Mesothelial cell of epicardium (in vitro differentiated cells): ENCODE measurements at places on chromosomes 3 and 15. TPM values are rescaled to one million over a fixed set of nuclear protein-coding genes. Genes with fewer than 3 reads are reported as not detected.
A peak's percentile ranks its signal among the peaks of the same experiment; 100 is the strongest.

DNA sequence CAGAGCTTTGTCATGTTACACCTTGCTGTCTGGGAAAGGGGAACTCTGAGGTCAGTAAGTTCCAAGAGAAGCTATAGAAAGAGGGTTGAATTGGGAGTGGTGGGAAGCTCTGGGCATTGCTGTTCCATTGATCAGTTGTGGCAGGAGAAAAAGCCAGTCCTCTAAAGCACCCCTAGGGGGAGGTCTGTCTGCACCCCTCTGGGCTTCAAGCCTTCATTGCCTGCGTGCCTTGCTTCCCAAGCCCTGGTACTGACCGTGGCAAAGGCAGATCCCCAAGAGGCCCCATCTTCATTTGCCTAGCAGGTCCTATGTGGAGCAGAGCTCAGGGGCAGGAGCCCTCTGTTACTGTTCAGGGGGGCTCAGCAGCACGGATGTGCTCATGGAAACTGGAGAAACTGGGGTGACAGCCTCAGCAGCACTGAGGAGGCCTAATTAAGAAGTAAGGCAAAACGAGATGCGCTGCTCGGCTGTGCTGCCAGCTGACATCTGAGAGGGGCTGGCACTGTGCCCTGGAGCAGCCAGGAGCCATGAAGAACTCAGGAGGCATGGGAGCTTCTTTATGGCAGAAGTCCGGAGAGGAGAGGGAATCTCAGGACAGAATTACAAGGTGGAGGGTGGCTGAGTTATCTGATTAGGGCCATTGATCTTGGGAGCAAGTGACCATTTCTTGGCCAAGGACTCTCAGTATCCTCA lies 270.9 kb downstream of the RPLP1 start:
- DNase-seq, result no peak
- no peaks in the 10 kb centered on the region for H3K36me3 ChIP-seq
- H3K27me3 ChIP-seq, result peaks cover 60% of the 10 kb centered on the region
- H3K27ac ChIP-seq, result no peak overlapping the region

The ZDHHC23 gene
- 4.2 to 5.1 TPM (median 4.7 TPM) in 3 replicates for total RNA-seq

DNA sequence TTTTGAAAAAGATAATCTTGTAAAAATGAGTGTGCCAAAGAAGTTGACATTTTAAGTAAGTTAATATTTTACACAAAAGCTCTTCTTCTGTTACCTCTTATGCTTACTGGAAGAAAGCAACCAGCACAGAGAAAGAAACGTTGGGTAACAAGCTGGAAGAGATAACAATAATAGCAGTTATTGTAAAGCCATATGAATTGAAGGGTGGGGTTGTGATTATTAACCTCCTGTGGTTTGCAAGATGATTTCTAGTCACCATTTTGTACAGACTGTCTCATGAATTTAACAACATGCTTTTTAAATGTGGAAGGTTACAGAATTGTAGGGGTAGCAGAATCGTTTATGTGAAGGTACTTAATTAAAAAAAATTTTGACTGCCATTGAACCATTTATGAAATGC lies 9.2 kb downstream of the RAP2B start:
- no peak overlapping the region for H3K27ac ChIP-seq
- no peaks in the 10 kb centered on the region for H3K27me3 ChIP-seq
- no peak for DNase-seq
- no peak overlapping the region for H3K4me3 ChIP-seq
- H3K36me3 ChIP-seq, result peaks cover 2% of the 10 kb centered on the region

GRCh38 chr3:50172626-50173220 lies 17.6 kb downstream of the SEMA3F start:
- peaks cover 17% of the 10 kb centered on the region for H3K36me3 ChIP-seq
- H3K4me1 ChIP-seq, result peaks cover 7% of the 10 kb centered on the region
- H3K4me3 ChIP-seq, result no peak overlapping the region
- no peak for DNase-seq
- H3K27me3 ChIP-seq, result peaks cover 5% of the 10 kb centered on the region

The CFAP100 gene
- not detected in 3 replicates for total RNA-seq

GRCh38 chr15:50227076-50227475 lies 38.5 kb downstream of the HDC start:
- no peak for DNase-seq
- H3K27me3 ChIP-seq, result no peaks in the 10 kb centered on the region
- H3K4me3 ChIP-seq, result no peak overlapping the region
- H3K36me3 ChIP-seq, result no peaks in the 10 kb centered on the region

The STAB1 gene
- total RNA-seq, result 0.29 to 0.71 TPM (median 0.66 TPM) in 3 replicates

DNA sequence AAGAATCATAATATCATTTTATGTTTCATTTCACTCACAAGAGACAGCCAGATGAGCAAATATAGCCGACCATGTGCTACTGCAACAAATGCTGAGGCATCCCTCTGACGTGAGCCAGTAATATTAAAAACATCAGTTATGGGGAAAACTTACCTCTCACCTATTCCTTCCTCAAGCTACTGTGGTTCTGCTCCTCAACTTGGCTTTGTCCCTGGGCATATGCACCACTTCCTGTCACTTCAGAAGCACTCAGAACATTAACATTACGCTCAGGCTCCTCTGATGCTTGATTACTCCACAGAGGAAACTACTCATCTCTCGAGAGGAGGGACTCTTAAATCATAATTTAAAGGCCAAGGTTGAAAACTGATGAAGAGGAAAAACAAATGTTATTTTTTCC lies 457.0 kb upstream of the ALCAM start:
- peak overlapping the region; percentile 22 for H3K27ac ChIP-seq
- H3K4me3 ChIP-seq, result no peak overlapping the region
- H3K36me3 ChIP-seq, result peaks cover 3% of the 10 kb centered on the region
- peaks cover 3% of the 10 kb centered on the region for H3K4me1 ChIP-seq
- H3K27me3 ChIP-seq, result no peaks in the 10 kb centered on the region
- DNase-seq, result no peak

The THRB gene
- 2.1 to 3.4 TPM (median 2.4 TPM) in 3 replicates for total RNA-seq

The FBXW12 gene
- total RNA-seq, result 0.47 to 0.66 TPM (median 0.51 TPM) in 3 replicates

- H3K27me3 ChIP-seq, result peaks cover 12% of the 10 kb centered on the region
- DNase-seq, result no peak
- H3K4me3 ChIP-seq, result no peak overlapping the region
- no peaks in the 10 kb centered on the region for H3K4me1 ChIP-seq
Measured at GRCh38 chr3:38114875-38115644, 21.9 kb downstream of the ACAA1 start.

DNA sequence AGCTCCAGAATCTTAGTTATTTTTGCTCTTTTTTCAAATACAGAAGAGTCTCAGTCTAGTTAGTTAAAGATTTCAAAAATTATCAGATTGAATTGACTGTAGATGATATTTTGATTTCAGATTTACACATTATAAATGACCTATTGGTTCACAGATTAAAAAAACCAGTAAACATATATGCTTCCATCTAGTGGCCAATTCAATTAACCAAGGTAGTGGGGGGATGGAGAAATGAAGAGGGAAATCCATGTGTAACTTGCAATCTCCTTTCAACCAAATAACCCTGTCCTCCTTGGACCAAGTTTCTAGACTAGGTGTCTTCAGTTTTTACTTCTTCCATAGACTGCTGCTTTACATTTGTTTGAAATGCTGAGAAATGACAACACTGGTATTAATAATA lies 789.8 kb downstream of the ROBO1 start:
- H3K4me1 ChIP-seq, result peaks cover 20% of the 10 kb centered on the region
- no peak for DNase-seq
- no peaks in the 10 kb centered on the region for H3K27me3 ChIP-seq

- DNase-seq, result no peak
- no peaks in the 10 kb centered on the region for H3K36me3 ChIP-seq
- peaks cover 10% of the 10 kb centered on the region for H3K27me3 ChIP-seq
- H3K27ac ChIP-seq, result no peak overlapping the region
- peaks cover 6% of the 10 kb centered on the region for H3K4me1 ChIP-seq
Measured at GRCh38 chr3:197028728-197029510, 698 bp downstream of the MELTF start.

DNA sequence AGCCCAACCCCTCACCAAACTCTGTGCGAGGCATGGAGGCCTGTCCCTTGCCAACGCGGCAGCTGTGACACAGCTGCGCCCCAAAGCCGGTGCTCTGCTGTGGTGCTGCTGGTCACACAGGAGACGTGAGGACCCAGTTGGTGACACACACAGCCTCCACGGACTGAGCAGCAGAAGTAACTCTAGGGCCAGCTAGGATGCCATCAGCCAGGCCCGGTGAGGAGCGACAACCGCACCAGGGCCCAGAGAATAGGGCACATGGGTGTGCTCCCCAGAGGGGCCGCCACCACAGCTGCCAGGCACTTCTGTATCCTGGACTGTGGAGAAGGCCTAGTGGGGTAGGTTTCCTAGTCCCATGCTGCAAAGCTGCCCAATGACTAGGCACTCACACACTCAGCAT lies 10.7 kb downstream of the ZXDC start:
- H3K4me1 ChIP-seq, result no peaks in the 10 kb centered on the region
- peaks cover 48% of the 10 kb centered on the region for H3K36me3 ChIP-seq
- no peak overlapping the region for H3K27ac ChIP-seq
- H3K4me3 ChIP-seq, result no peak overlapping the region
- no peaks in the 10 kb centered on the region for H3K27me3 ChIP-seq

- peaks cover 13% of the 10 kb centered on the region for H3K4me1 ChIP-seq
- H3K36me3 ChIP-seq, result peaks cover 5% of the 10 kb centered on the region
Measured at GRCh38 chr3:33664195-33664594, 53.9 kb downstream of the CLASP2 start.

GRCh38 chr15:91634179-91634578 lies 219.3 kb upstream of the SLCO3A1 start:
- DNase-seq, result no peak
- H3K27me3 ChIP-seq, result no peaks in the 10 kb centered on the region
- H3K4me1 ChIP-seq, result peaks cover 8% of the 10 kb centered on the region
- H3K36me3 ChIP-seq, result no peaks in the 10 kb centered on the region
- no peak overlapping the region for H3K4me3 ChIP-seq

DNA sequence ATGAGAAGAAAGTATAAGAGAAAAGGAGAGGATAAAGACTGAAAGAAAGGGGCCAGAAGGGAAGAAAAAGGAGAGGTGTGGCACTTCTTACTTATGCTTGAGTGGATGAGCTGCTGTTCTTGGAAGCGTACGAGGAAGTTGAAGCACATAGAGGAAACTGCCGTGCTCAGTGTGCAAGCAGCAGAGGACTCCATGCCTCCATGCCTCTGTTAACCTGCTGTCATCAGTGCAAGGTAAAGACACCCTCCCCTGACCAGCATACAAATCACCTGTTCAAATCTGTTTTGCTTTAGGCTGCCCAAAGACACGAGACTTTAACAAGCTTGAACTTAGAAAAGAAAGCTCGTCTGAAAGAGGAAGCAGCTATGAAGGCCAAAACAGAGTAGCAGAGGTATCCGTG lies 6.4 kb downstream of the WDR5B start:
- H3K27ac ChIP-seq, result no peak overlapping the region
- H3K36me3 ChIP-seq, result peaks cover 12% of the 10 kb centered on the region
- H3K4me3 ChIP-seq, result no peak overlapping the region

The P3H2 gene
- 14.8 to 17.2 TPM (median 15.8 TPM) in 3 replicates for total RNA-seq

DNA sequence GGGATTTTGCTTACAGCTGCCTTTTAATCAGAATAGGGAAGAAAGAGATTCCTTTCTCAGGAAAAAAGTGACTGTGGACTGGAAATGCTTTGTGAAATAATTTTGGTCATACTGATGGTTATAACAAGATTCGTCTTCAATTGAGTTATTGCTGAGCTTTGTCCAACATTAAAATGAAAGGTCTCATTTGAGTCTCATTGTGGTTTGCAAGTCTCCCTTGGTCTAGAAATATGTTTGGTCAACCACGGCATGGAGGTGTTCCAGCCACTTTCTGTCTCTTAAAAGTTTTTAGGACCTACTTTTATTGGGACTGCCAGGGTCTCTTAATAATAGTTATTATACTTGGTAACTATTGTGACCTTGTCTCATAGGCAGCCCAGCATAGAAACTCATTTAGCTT lies 15.3 kb downstream of the FLNB start:
- H3K4me3 ChIP-seq, result no peak overlapping the region
- H3K27me3 ChIP-seq, result no peaks in the 10 kb centered on the region
- H3K27ac ChIP-seq, result peak overlapping the region; percentile 56
- H3K36me3 ChIP-seq, result no peaks in the 10 kb centered on the region

GRCh38 chr3:24986612-24987011 lies 441.5 kb upstream of the RARB start:
- H3K4me3 ChIP-seq, result no peak overlapping the region
- H3K27ac ChIP-seq, result peak overlapping the region; percentile 57

GRCh38 chr3:187369089-187369447 lies 883 bp downstream of the RTP4 start:
- no peak overlapping the region for H3K4me3 ChIP-seq
- H3K27ac ChIP-seq, result no peak overlapping the region
- no peaks in the 10 kb centered on the region for H3K36me3 ChIP-seq
- DNase-seq, result no peak
- H3K27me3 ChIP-seq, result peaks cover 6% of the 10 kb centered on the region

DNA sequence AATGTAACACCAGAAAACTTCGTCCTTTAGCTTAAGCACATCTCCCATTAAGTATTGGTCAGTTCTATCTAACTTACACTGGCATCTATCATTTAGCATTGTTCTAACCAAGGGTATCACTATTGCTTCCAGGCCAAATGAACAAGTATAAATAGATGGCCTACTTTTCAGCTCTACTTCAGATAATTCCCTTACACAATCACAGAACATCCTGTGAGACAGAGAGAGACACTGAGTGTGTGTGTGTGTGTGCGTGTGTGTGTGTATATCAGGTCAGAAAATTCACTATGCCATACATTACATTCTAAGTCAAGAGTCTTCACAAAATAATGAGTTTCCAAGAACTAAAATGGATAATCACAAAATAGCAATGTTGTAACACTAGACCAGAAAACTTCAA lies 39.1 kb downstream of the SCAPER start:
- no peak overlapping the region for H3K27ac ChIP-seq
- no peak for DNase-seq
- no peaks in the 10 kb centered on the region for H3K36me3 ChIP-seq
- H3K4me3 ChIP-seq, result no peak overlapping the region
- H3K27me3 ChIP-seq, result no peaks in the 10 kb centered on the region
